Left renal pelvis (tissue), 4 donors: ENCODE measurements at places on chromosomes 12 and 14.

GRCh38 chr12:32737715-32738114 lies 18.0 kb downstream of the YARS2 start:
- no peak for DNase-seq

- no peak for DNase-seq
These were observed 102.9 kb downstream of the RASSF9 start for GRCh38 chr12:85733221-85733840.

DNA sequence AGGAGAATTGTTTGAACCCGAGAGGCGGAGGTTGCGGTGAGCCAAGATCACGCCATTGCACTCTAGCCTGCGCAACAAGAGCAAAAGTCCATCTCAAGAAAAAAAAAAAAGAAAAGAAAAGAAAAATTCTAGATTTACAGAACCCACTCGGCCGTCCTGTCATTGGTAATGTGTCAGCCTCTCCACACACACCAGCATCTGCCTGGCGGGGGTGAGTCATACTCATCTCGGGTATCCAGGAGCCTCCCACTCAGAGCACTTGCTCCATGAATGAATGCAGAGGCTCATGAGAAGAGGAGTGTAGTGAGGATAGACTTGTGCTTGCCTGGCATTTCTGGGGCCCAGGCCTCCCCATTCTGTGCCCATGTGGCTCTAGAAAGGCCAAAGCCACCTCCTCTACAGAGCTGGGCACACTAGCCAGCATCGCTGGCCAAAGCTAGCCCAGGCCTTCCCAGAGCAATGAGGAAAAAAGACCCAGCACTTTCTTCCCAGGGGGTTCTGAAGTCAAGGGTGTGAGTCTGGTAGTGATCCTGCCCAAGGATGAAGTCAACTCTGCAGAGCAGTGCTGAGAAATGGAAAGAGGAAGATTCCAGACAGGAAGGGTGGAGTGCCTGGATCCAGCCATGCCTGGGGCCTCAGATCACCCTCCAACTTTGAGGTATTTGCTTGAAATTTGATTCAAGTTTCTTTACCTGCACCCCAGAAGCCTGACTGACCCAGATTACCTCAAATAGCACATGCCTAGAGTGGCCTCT lies 31.2 kb upstream of the KLC1 start:
- DNase-seq, result no peak

- DNase-seq, result peak; percentile 19
These were observed 455.0 kb upstream of the TMEM132C start for GRCh38 chr12:127811988-127812387.

GRCh38 chr12:115042341-115042740 lies 358.4 kb upstream of the TBX3 start:
- DNase-seq, result no peak

GRCh38 chr12:48978741-48979601 lies 849 bp downstream of the WNT1 start:
- DNase-seq, result no peak

DNA sequence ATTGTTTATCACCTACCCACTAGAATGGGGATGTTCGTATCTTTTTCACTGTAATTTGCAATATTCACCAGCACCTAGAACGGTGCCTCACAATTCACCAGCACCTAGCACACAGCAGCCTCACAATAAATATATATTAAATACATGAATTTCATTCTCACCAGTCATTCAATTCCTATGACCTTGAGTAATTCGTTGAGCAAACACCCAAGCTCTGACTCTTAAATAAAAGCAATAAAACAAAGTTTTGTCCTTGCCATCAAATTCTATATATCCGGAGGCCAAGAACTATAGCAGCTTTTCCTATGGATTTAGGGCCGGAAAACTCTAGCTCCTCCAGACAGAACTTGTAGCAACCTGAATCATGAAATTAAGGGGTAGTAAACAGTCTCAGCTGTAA lies 981 bp downstream of the VTI1B start:
- DNase-seq, result no peak
